RWPE2 (cell line): ENCODE measurements at places on chromosomes 7 and 10.

DNA sequence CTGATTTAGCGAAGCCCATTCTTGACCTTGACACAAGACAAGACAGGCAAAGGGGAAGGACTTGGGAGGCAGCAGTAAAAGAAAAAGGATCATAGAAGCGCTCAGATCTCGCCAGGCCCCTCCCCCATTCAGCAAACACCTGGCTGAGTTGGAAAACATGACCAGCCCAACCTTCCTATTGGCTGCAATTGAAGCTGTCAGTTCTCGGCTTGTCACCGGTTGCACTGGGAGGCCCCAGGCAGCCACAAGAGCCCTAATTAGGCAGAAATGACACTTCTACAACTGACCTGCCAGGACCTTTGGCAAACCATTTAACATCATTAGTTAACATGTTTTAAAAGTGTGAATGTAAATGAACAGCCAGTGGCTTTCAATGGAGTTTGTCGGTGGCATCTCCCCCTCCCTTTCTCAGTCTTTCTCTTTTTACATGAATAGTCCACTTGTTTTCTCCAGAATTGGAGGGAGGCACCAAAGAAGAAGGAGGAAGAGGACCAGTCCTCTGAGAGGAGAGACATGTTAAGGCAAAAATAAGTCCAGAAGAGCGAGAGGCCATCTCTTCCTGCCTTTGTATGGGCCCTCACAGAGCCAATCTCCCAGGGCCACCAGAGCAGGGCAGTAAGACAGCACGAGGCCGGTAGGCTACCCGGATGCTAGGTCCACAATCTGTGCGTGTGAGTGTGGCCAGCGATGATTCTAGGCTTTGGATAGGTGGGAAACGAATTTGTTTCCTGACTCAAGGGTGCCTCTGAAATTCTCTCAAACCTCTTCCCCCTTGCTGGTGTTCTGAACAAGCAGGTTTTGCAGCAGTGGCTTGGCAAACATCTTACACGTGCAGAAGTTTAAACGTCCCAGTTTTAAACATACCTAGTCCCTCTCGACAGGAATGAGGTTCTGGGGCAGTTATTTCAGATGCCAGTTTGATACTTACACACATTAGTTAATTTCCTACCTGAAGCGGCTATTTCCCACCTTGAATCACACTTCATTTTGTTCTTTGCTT, 15.0 kb upstream of the ENO4 start:
- no peak for DNase-seq

DNA sequence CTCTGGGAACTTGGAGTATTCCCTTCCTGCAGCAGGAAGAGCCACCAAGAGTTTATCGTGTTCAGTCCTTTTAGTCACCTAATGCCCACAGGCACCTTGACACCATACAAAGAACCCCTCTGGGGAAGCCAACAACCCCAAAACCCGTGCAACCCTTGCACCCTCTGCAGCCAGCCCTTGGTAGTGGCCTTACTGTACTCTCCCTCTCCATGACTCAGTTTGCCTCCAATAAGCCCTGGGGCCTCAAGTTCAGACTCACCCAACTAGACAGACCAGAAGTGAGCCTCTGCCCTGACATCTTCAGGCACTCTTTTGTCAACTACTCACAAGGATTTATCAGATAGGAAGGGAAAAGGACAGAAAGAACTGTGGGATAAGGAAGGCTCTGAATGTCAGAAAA, 30.9 kb downstream of the KCNMA1 start:
- DNase-seq = no peak

GRCh38 chr7:73429215-73429614, 4.4 kb upstream of the FZD9 start:
- DNase-seq = no peak

DNA sequence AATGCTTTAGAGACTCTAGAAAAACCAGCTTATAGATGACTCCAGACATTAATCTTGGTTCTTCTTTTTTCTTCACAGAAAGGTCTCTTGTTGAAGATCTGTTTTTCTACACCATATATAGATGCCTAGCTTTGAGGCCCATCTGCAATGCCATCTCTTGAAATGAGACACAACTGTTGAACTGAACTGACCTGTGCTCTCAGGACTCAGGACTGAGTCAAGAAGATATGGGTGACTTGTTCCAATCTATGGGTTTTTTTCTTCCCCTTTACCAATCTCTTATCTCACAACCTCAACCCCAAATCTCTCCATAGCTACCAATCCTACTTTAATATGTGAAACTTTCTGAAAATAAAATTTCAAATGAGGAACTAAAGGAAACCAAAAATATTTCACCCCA, 194.7 kb downstream of the SNX13 start:
- DNase-seq = no peak

DNA sequence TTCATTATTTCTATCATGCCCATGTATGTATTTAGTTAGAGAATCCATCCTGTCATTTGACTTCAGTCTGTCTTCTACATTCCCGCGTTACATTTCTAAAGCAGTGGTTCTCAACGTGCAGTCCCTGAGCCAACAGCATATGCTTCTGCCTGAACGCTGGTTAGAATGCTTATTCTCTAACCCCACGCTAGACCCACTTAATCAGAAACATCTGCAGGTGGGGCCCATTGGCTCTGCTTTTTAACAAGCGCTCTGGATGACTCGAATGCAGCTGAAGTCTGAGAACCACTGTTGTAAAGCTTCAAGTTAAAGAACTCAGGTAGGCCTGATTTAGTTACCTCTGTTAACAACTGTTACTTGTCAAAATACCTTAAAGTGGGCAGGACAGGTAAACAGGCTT, 38.2 kb downstream of the NEUROD6 start:
- DNase-seq = no peak

DNA sequence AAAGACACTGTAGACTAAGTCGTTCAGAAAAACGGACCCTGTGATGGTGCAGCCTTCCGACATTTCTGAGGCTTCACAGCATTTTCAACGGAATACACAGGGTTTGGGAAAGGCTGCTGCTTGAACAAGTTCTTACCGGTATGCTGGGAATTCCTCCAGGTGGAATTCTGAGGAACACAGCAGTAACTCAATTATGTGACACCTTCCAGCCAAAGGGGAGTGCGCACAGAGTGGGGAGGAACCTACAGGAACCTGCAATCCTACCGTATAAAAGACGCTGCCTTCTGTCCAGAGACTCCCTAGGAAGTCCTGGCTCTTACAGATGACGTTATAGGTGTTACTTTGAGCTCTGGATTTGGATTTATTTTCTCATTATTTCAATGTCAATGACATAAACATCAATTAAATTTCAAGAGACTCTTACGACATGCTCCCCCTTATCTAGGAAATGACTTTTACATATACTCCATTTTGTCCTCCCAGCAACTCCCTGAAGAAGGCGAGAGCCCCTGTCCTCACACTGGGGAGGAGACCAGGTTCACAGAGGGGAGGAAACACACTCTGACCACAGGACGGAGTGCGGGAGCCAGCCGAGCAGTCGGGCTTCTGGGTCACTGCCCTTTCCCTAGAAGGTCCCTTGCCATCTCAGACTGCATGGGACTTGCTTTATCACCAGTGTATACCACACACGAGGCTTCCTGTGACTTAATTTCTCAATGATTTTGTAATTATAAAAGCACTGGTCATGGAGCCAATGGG, 27.9 kb downstream of the VIPR2 start:
- no peak for DNase-seq

DNA sequence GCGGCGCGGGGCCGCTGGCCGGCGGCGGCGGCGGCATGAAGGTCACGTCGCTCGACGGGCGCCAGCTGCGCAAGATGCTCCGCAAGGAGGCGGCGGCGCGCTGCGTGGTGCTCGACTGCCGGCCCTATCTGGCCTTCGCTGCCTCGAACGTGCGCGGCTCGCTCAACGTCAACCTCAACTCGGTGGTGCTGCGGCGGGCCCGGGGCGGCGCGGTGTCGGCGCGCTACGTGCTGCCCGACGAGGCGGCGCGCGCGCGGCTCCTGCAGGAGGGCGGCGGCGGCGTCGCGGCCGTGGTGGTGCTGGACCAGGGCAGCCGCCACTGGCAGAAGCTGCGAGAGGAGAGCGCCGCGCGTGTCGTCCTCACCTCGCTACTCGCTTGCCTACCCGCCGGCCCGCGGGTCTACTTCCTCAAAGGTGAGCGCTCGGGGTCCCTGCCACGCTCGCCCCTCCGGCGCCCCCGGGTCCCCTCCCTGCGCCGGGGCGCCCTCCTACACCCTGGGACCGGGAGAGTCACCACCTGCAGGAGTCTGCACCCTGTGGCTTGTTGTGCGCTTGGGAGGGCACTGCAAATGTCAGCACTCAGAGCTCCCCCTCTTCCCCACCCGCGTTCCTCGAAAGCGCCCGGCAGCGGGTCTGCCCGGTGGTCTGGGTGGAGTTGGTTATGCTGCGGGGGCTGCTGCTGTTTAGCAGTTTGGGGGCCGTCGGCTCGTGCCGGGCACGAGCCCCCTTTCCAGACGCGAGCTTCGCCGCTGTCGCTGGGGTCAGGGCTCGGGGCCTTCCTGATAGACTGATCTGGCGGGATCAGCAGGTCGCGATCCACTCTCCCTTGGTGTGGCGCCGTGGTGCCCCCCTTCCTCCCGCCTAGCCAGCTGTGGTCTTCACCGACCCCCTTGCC, 627 bp downstream of the DUSP5 start:
- no peak for DNase-seq

- DNase-seq = no peak
Observed at GRCh38 chr10:10869592-10869991, 148.1 kb upstream of the CELF2 start.

GRCh38 chr7:88132725-88133124, 87.1 kb downstream of the SRI start:
- no peak for DNase-seq

- DNase-seq = no peak
Observed at GRCh38 chr7:140230861-140231770, 54.3 kb upstream of the KDM7A start.

DNA sequence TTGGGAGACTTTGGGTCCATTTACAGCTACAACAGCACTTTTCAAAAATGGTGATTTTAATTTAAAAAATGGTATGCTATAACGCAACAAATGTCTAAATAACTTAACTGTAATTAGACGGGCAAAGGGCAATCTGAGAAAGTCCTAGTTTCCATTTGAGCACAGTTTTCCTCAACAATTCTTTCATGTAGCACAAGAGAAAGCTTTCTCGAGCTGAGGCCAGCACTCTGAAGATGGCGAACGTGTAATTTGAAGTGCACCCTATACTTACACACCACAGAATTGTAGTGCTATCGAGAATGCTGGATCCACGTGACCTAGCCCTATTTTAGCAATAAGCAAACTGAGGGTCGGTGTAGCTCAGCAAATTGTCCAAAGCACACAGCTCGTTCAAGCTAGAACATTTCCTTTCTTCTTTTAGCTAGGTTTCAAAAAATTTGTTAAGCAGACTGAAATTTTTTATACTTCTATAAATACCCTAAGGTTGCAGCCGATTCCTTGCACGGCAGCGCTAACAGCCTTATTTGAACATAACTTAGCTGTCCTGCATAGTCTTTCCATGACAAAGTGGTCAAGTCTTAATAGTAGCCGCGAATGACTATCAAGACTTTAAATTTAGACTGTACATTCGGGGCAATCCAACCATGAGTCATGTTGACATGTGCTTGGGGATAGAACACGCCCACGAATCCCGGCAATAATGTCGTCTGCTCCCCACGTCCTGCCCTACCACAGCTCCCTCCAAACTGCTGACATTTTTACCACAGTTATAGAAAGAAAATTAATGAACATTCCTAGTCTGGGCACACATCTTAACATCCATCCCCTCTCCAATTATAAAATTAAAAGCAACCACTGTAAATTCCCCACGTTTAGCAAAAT, 10.0 kb downstream of the KLF6 start:
- no peak for DNase-seq

DNA sequence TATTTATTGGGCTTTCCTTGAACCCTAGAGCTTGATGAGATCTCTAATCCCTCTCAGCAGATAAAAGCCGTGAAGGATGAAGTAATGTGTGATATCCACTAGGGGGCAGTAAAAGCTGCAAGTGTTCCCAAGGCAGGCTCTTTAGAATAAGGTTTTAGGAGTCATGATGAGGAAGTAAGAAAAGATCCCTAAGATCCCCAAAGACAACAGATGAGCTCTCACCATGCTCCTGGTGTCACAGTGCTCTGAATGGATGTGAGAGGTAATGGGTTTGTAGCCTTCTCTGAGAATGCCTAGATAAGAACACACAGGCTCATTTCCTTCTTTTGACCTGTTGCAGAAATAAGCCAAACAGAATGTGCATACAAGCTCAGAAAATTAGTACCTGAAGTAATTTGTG, 70.4 kb upstream of the ITPRID1 start:
- DNase-seq = no peak

DNA sequence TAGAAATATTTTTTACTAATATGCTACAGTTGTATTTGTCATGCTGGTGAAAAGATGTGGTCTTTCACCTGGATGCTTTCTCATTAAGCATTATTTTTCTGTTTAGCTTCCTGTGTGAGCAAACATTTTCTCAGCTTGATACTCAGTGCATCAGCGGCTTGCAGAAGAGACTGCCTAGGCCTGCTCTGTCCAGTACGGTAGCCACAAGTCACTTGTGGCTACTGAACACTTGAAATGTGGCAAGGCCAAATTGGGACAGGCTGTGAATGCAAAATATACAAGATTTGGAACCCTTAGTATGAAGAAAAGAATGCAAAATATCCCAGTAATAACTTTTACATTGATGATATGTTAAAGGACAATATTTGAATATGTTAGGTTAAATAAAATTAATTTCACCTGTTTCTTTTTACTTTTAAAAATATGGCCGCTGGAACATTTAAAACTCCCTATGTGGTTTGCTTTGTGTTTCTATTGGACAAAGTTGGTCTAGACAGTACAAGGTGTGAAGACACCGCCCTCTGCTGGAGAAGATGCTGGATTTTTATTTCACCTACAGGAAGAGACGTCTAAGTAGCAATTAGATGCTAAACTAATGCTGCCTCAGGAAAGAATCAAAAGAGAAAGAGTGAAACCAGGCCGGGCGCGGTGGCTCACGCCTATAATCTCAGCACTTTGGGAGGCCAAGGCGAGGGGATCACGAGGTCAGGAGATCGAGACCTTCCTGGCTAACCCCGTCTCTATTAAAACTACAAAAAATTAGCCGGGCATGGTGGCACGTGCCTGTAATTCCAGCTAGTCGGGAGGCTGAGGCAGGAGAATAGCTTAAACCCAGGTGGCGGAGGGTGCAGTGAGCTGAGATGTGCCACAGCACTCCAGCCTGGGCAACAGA, 5.3 kb downstream of the SRGN start:
- DNase-seq = no peak

GRCh38 chr10:132479024-132479602, 58.5 kb upstream of the INPP5A start:
- DNase-seq = peak; percentile 32

DNA sequence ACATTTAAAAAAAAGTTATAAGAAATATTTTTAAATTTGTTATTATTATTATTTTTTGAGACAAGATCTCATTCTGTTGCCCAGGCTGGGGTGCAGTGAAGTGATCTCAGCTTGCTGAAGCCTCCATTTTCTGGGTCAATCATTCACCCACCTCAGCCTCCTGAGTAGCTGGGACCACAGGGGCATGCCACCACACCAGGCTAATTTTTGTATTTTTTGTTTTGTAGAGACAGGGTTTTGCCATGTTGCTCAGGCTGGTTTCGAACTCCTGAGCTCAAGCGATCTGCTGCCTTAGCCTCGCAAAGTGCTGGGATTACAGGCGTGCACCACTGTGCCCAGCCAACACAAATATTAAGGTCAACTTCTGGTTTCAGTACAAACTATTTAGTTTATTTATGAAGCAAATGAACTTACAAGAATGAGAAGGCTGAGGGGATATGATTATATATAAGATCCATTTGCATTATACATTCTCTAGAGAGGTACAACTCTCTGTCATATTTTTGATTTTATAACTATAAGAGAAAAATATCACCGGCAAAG, 45.9 kb upstream of the FAM133B start:
- no peak for DNase-seq

- DNase-seq = no peak
Observed at GRCh38 chr7:70923181-70923845, 208.6 kb upstream of the GALNT17 start.

GRCh38 chr10:11810313-11810766, 12.8 kb upstream of the PROSER2 start:
- no peak for DNase-seq
